ENCODE measurements at places on chromosomes 6 and 20.

DNA sequence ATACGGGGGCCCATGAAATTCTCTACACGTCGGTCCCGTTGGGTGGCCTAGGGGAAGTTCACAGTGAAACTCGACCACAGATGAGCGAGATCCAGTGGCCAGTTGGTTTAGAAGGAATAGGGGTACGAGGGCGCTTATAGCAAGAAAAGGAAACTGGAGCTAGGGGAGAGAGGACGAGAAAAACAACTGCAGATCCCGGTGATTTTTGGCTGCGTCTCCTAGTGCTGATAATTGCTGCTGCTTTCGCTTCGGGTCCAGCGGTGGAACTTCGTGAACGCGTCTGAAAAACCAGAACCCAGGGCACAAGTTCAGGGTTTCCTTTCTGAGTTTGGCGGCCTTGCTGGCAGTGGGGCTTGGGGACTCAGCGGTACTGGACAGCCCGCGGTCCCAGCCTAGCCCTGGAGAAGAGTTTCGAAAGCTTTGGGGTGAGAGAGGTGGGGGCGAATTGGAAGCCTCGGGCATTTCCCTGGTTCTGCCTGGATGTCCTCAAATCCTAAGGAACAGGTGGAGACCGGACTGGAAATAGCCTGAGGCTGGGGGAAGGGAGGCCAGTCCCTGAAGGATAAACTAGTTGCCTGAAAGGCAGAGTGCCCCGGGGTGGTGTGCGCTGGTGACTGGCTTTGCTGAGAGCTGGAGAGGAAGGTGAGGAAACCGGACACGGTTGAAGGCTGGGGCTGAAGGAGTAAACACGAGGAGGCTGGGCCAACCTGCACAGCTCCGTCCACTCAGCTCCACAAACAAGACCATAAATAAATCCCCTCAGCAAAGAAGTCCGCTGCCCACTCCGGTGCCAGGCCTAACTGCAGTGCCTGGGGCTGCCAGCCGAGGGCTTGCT lies 793 bp downstream of the GMPR start:
- peak; percentile 58 for DNase-seq

- DNase-seq = no peak
These were observed 120.6 kb downstream of the MMUT start for GRCh38 chr6:49342410-49342809.

- no peak for DNase-seq
These were observed 154.9 kb upstream of the FERMT1 start for GRCh38 chr20:6277661-6278240.

DNA sequence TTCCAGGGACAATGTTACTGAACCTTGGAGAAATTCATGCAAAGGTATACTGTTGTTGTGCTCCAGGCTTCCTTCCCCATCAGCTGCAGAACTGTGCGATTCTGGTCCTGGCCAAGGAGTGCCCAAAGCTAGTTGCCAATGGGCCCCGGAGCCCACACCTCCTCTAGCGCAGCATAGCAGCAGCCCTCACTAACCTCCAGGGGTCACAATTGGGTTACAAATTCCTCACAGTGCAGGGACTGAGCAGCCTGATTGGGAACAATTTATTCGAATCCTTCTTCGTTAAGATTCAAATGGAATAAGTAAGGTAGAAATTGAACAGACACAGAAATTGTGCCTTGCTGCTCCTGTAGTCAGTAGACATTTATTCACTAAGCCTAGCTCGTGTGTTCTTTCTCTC lies 284.9 kb downstream of the PRKN start:
- DNase-seq = peak; percentile 47

GRCh38 chr6:86825436-86825835 lies 111.9 kb upstream of the HTR1E start:
- DNase-seq = no peak

- peak; percentile 59 for DNase-seq
These were observed 43.4 kb upstream of the ESR1 start for GRCh38 chr6:151763938-151764680.

DNA sequence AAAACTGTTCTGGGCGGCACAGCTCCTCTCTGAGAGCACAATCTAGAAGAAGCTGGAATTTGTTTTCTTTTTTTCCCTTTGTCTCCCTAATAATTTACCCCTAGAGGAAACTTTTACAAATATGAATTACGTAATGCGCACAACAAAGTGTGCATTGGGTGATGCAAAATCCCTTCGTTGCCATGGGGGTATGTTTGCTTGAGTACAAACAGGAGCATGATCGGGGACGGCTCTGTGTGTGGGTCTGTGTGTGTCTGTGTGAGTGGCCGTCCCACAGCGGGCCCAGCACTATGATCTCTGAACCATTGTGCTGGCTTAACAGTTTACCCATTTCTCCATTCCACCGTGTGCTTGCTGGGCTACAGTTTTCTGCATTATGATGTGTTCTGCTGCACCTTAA lies 278.2 kb downstream of the CDC5L start:
- DNase-seq = no peak

- peak; percentile 3 for DNase-seq
These were observed 280.5 kb upstream of the MMS22L start for GRCh38 chr6:97563529-97563928.

- DNase-seq = no peak
These were observed 197.2 kb downstream of the BCAS1 start for GRCh38 chr20:53873230-53873604.

DNA sequence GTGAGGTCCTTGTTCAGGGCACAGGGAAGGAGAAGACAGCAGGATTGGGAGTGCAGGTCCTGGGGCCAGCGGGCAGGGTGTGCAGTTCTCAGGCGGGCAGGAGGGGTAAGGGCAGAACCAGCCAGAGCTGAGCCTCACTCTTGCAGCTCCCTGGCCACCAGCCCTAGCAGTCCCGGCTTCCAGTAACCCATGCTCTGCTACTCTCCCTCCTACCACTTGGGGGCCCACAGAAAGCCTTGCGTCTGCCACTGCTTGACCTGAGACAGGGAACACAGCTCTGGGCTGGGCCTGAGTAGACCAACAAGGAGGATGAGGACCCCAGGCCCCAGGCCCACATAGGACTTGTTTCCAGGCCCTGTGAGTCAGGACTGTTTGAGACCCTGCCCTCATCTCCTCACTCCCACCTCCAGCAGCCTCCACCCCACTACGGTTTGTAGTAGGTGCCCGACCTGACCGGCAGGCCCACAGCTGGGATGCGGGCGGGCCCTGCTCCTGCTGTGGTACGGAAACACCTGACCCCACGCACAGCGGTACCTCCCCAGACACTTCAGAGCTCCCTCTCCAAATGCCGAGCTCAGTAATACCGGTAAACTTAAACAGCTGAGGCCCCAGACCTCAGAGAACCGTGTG lies 39.2 kb downstream of the KCNK5 start:
- DNase-seq = peak; percentile 55

DNA sequence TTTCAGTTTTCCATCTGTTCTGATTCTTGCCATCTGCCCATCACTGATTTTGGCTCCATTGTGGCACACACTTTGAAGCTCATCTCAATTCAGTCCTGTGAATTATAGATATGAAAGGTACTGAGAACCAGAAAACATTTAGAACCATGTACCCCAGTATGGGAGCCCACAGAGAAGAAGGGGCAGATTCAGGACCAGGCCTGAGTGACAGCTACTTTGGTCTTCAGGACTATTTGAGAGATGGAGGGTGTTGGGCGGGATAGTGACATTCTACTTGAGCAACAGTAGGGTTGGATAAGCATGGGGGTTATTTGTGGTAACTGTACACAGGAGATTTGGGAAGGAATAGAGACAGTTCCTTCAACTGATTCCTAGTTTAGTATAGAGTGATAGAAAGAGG lies 259.2 kb upstream of the MANEA start:
- DNase-seq = no peak

DNA sequence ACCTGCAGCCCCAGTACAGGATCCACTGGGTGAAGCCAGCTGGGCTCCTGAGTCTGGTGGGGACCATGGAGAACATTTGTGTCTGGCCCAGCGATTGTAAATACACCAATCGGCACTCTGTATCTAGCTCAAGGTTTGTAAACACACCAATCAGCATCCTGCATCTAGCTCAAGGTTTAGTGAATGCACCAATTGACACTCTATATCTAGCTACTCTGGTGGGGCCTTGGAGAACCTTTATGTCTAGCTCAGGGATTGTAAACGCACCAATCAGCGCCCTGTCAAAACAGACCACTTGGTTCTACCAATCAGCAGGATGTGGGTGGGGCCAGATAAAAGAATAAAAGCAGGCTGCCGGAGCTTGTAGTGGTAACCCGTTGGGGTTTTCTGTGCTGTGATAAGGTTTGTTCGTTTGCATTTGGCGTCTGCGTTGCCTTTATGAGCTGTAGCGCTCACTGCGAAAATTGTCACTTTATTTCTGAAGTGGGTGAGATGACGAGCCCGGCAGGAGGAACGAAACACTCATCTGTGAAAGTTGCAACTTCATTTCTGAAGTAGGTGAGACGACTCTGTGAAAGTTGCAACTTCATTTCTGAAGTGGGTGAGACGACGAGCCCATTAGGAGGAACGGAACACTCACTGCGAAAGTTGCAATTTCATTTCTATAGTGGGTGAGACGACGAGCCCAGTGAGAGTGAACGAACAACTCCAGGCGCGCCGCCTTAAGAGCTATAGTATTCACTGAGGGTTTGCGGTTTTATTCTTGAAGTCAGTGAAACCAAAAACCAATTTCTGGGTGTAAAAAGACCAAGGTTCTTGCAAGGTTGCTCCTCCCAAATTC lies 31.1 kb downstream of the SERPINB6 start:
- peak; percentile 49 for DNase-seq

DNA sequence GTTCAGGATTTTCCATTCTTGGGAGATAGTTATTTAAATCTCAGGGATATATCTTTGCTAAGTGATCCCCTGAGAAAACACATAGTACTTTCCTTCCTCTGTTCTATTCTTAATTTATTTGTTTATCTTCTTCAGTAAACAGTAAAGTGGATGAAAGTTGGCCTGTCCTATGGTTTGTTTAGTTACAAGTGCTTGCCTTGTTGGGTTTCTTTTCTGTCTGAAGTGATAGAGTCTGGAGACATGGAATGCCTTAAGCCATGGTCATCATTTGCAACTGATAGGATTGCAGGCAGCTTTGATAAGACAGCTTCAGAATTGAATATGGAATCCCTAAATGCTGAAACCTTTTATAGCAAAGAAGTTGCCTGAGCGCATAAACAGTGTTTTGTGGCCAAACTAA lies 4.9 kb downstream of the ADGRG6 start:
- no peak for DNase-seq

DNA sequence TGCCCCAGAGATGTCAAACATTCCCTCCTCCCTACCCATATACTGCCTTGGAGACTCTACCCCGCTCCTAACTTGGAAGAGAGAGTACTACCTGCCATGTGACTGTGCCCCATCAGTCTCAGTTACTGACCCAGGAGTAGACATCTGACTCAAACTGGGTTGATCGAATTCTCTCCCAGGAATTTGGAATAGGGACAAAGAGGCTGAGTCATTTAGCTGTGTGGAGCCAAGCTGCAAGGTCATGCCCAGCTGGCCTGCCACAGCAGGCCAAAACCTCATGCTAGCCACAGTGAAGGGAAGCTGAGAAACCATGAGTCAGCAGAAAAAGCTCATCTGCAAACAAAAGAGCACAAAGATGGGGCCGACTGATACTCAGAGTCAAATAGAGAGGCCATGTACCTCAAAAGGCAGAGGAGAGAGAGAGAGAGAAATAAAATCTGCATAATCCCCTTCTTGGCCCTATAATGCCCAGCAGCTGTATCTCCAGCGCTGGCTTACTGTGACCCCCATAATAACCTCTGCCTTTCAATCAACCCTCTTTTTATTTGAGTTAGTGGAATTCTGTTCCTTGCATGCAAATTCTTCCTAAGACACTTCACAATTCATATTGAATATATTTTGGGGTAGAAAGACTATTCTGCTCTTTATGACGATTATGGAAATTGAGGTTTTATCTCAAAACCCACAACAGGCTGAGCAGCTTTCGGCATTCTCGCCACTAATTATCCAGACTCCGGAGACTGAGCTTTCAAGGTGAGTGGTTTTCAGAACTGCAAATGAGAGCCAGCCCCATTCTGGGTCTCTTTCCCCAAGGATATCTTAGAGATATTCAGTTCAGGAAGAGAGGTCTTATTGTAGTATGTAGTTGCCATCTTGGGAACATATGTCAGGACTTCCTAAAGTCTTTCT lies 21.4 kb upstream of the AKIRIN2 start:
- DNase-seq = peak; percentile 88
